HS-5 (cell line): ENCODE measurements at places on chromosomes 2 and 18.
A peak's percentile ranks its signal among the peaks of the same experiment; 100 is the strongest.

GRCh38 chr2:64165706-64166105 is 21.5 kb upstream of the PELI1 start:
- peak; percentile 72 for DNase-seq

GRCh38 chr2:169623235-169623634 is 39.1 kb downstream of the PPIG start:
- DNase-seq = no peak

DNA sequence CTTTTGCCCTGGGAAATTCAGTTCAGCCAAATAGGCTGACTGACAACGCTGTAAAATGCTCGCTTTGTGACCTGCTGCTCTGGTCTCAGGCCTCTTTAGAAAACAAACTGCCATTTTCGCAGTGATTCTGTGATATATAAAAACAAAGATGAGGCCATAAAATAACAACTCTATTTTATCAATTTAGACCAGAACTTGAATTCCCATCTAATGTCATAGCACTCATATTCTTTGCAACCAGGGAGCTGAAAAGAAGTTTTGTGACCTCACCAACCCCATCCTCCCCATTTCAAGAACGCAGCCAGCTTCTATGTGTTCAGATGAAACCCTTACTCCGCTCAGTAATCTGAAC is 40.3 kb downstream of the TCF4 start:
- DNase-seq = no peak

DNA sequence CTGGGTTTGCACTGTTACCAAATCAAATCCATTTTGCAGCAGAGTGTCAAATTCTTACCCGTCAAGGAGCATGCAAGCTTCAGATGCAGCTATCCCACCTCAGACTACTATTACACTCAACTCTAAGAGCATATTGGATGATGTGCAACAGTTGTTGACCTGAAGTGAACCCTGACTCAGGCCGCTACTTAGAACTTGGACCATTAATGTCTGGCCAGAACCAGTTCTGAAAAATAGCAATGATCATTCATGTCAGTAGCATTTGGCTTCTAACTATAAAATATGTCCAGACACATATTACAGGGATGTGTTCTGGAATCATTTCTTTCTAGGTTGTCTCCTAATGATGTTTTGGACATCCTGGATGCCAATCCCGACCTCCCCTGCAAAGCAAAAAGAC is 135.5 kb upstream of the PKDCC start:
- no peak for DNase-seq

GRCh38 chr18:7157760-7158159 is 40.2 kb upstream of the LAMA1 start:
- DNase-seq = no peak

DNA sequence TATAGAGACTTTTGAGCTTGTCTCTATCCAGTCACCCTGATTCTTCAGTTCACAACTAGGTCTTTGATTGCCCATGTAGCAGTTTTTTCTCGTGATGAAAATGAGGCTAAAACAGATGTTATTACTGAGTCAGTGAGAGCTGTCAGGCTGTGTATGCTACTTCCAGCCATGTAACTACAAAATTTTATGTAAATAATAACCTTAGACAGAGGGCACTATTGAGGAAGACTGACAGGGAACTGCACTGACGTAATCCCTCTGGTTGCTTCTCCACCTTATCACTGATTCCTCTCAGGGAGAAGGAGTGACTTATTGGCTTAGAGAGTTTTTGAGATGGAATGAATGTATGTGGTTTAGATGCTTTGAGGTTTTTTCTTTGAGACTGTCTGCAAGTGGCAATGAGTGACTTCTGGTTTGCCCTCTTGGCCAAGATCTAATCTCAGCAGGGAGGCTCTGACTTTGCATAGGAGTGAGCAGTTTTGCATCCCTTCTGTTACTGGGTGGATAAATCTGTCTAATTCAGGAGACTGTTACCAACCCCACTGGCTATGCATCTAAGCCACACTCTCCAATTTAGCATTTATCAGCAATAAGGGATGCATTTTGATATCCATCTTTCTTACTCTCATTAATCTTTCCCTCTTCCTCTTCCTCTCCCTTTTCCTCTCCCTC is 555.2 kb upstream of the FANCL start:
- DNase-seq = no peak

- peak; percentile 38 for DNase-seq
These were observed 937 bp upstream of the LANCL1 start for GRCh38 chr2:210477496-210477895.

GRCh38 chr2:231370749-231371429 is 24.6 kb upstream of the B3GNT7 start:
- no peak for DNase-seq

DNA sequence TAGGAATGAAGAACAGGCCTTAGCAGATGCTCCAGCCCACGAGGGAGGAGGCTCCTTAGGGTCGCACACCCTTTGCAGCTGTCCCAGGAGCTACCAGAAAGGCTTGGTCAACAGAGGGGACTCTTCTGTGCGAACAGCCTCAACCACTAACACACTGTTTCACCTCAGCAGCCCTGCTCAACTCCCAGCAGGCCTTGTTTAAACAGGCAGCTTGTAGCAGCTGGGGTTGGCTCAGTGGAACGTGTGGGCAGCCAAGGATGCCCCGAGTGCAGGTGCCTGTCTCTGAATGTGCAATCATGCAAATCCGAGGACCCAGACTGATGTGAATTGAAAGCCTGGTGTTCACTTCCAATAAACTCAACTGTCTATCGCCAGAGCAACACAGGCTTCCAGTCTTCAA is 88.7 kb upstream of the CXCR4 start:
- DNase-seq = no peak

DNA sequence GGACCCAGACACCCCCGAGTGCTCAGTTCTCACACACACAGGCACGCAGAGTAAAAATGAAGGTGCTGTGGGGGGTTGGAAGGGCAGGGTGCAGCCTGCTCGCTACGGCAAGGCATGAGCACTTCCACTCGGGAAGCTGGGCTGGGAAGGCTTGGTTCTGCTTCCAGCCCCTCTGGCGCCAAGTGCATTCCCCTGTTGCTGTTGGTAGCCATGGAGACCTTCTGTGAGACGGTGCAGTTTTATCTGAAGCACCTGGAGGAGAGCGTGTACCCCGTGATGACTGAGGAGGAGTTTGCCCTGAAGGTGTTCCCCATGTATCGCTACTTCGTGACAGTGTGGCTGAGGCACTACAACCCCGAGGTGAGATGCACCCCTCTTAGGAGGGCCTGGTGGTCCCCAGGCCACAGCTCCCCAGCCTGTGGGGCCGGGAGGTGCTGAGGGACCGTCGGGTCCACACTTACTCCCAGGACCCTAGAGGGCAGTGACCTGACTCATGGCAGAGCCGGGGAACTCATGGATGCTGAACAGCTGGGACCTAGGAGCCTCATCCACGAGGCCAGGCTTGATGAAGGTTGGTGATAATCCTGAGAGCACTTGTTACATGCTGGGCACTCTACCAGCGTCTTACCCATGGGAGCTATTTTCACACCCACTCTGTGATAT is 15.5 kb downstream of the MROH2A start:
- DNase-seq = no peak

GRCh38 chr18:52435301-52435700 is 95.3 kb downstream of the DCC start:
- DNase-seq = no peak

DNA sequence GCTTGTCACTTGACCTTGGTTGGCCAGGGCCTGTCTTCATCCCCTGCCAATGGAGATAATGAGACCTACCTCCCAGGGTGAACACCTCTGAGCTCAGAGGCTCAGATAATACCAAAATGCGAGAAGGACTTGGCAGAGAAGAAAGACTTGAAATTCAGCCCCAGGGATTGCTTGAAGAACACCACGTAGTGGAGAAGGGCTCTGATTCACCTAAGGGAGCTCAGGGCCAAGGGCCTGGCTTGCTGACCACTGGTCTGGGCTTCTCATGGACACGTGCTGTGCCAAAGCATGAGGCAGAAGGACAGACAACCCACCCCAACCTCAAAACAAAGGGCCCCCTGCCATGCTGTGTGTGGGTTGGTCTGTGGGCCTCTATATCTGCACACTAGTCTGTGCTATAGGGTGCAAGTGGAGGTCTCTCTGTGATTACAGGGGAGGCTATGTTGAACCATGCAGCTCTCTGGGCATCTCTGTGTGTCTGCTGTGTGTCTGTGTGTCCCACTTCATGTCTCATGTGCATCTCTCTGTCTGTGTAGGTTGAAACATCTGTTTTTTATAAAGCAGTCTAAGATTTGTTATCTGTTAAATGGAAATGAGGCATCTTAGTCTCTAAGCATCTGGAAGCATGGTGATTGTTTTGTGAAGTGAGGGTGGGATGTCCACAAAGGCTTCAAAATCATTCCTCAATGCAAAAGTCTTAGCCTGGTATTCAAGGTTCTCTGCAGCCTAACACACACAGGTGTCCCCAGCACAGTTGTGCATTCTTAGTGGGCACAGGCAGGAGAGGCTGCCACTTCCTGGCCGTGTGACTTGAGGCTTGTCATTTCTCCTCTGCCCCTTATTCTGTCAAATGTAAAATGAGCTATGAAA is 61.0 kb upstream of the EPAS1 start:
- no peak for DNase-seq

DNA sequence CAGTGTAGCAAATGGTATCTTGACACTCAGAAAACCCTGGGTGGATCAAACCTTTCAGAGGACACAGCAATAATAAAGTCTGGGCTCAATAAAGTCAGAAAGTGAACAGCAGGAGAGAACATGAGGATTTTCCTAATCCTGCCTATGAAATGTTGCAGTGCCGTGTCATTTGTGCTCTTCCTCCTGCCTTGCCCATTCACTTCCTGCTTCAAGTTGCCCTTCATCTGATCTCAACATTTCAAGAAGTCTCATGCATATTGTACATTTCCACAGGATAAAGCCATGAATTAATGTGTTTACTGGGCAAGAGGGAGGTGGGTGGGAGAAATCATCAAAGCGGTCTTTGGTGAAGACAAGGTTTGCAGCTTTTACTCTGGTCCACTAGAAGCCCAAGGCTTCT is 51.1 kb upstream of the STPG4 start:
- no peak for DNase-seq

- no peak for DNase-seq
These were observed 119.9 kb downstream of the HNMT start for GRCh38 chr2:138084206-138084605.

DNA sequence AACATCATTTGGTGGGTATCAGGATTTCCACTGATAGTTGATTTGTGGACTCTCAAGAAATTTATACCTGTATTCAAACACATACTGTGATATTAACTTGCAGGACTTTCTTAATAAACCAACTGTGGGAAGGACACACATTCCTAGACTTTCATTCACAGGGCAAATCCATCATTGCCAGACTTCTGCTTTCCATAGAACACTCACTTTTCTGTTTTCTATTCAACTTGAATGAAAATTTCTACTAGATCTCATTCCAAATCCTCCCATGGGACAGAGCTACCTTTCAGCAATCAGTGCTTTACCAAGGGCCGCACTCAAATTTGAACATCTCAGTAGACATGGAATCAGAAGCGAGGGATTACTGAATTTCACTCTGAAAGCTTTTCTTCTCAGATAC is 612.5 kb downstream of the IRS1 start:
- DNase-seq = no peak

DNA sequence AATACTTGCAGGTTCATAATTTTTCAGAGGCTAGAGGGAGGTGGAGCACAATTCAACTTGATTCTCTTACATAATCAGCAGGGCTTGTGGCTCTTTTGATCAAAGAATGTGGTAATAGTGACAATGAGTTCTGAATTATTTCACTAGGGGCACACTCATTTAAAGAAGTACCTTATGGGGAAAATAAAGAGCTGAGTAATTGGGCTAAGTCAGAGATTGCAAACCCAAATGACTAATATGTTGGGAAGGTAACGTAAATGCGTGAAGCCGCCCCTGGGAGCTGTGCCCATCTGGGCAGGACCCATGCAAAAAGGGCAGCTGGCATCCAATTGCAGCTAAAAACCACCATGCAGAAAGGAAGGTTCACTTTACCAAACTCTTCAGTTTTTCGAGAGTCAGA is 35.3 kb downstream of the NCKAP5 start:
- peak; percentile 73 for DNase-seq

DNA sequence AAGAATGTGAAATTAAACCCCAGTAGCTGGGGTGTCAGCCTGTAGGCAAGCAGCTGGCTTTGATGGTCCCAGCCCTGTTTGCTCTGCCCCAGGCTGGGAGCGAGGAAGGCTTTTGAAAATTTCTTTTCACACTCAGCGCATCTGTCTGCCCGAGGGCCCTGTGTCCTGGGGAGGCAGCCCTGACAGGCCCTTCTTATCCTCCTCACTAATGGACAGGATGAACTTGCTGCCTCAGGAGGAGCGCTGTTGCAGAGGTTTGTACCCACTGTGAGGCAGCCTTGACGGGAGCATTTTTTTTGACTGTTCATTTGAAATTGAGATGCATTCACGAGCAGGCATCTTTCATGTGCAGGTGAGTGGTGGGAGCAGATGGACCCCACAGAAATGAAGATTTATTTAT is 62.4 kb downstream of the SERPINB8 start:
- no peak for DNase-seq

- DNase-seq = no peak
These were observed 130.7 kb downstream of the SH3RF3 start for GRCh38 chr2:109259671-109260070.

GRCh38 chr2:237121321-237121720 is 35.6 kb downstream of the COPS8 start:
- no peak for DNase-seq

- no peak for DNase-seq
These were observed 109.8 kb downstream of the TACR1 start for GRCh38 chr2:75089471-75089870.

- DNase-seq = no peak
These were observed 53.3 kb downstream of the TRAPPC12 start for GRCh38 chr2:3432693-3433338.

GRCh38 chr2:15816674-15817406 is 123.5 kb upstream of the MYCN start:
- no peak for DNase-seq

- DNase-seq = no peak
These were observed 7.4 kb upstream of the DUSP19 start for GRCh38 chr2:183070942-183071844.

DNA sequence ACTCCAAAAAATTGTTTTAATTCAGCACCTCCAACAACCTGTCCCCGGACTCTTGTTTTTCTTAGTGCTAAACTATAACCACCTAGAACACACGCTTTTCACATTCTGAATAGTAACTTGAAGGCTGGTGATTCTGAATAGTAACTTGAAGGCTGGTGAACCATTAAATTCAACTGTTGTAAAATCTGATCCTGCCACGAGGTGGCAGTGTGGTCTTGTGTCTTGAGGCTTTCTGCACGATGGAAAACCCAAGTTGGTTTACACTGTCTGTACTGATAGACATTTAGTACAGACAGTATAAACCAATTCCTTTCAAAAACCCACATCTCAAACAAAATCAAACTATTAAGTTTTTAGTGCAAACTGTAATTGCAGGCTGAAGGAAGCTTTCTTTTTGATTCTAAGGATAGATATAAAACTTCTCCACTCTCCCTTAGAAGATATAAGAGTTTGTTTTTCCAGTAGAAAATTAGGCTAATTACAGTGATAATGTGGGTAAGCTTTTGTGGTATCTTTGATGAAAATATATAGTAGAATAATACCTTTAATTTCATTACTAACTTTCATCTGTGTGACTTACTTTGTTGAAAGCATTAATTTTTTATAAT is 57.6 kb downstream of the VAPA start:
- DNase-seq = peak; percentile 16
